ENCODE measurements at places on chromosomes 12 and 14.

GRCh38 chr12:58189893-58190292 lies 248.5 kb downstream of the ATP23 start:
- DNase-seq = no peak

DNA sequence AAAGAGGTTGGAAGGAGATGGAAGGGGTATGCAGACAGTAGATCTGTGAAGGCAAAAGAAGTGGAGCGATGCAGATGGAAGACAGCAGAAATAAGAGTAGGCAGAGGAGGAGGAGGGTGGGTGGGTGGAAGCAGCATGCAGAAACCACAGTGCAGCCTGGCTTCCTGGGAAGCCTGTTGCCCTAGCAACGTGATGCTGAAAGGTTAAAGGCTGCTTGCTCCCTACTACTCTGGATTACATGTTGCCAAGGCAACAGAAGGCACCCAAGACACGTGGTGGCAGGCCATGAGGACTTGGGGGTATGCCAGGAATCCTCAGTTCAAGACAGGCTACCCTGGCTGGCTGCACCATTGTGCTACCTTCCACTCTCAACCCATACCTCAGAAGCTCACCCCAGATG lies 129.6 kb downstream of the GRIN2B start:
- DNase-seq = no peak

GRCh38 chr12:124744659-124745464 lies 118.8 kb downstream of the SCARB1 start:
- DNase-seq = peak; percentile 28

- DNase-seq = no peak
Measured at GRCh38 chr14:67416085-67416484, 4.1 kb upstream of the PLEK2 start.

GRCh38 chr14:91245029-91245428 lies 525 bp upstream of the GPR68 start:
- peak; percentile 79 for DNase-seq

- DNase-seq = no peak
Measured at GRCh38 chr14:54085232-54085761, 128.7 kb upstream of the BMP4 start.

GRCh38 chr12:33129500-33129899 lies 232.9 kb upstream of the PKP2 start:
- no peak for DNase-seq

- no peak for DNase-seq
Measured at GRCh38 chr12:52542785-52543318, 10.1 kb downstream of the KRT71 start.

GRCh38 chr12:1436981-1437380 lies 157.4 kb downstream of the FBXL14 start:
- DNase-seq = no peak

GRCh38 chr14:35279369-35279768 lies 12.8 kb upstream of the PSMA6 start:
- no peak for DNase-seq

DNA sequence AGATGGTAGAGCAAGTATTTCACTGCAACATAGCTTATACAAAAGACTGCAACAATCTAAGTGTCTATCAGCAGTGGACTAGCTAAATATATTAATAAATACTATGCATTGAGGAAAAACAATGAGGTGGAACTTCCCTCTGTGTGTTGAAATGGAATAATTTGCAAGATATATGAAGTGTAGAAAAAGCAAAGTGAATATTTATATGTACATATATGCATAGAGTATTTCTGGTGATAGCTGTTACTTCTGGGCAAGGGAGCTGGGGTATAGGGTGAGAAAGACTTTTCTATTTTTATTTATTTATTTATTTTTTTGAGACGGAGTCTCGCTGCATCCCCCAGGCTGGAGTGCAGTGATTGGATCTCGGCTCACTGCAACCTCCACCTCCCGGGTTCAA lies 33.9 kb downstream of the DNAL1 start:
- no peak for DNase-seq

GRCh38 chr12:10363658-10363913 lies 26.3 kb downstream of the KLRK1 start:
- DNase-seq = no peak

- peak; percentile 93 for DNase-seq
Measured at GRCh38 chr12:4271717-4272423, 1.7 kb upstream of the CCND2 start.

GRCh38 chr14:102479777-102480176 lies 29.8 kb downstream of the ANKRD9 start:
- DNase-seq = no peak

DNA sequence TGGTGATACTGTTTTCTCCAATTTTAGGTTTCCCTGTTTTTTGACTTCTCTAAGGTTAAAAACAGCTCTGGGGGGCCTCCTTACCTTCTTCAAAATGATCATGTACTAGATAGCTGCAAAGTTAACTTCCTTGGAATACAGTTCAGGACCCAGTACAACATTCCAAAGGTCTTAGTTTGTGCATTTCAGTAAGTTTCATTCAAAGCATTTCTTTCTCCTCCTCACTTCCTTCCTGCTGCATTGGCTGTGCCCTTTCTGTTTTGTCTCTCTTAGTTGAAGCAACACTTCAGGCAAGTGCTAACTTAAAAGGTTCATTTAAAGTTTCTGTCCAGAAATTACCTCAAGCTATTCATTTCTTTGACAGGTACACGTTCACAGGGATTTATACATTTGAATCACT lies 95.7 kb downstream of the SCN8A start:
- no peak for DNase-seq

- no peak for DNase-seq
Measured at GRCh38 chr12:59938190-59938962, 342.5 kb downstream of the SLC16A7 start.

GRCh38 chr12:113894697-113895096 lies 71.4 kb downstream of the RBM19 start:
- DNase-seq = no peak

- no peak for DNase-seq
Measured at GRCh38 chr12:93782853-93783252, 105.7 kb downstream of the CRADD start.

GRCh38 chr14:34460841-34461240 lies 1.2 kb downstream of the SPTSSA start:
- DNase-seq = no peak

GRCh38 chr14:72559202-72559601 lies 334.7 kb downstream of the DPF3 start:
- no peak for DNase-seq

DNA sequence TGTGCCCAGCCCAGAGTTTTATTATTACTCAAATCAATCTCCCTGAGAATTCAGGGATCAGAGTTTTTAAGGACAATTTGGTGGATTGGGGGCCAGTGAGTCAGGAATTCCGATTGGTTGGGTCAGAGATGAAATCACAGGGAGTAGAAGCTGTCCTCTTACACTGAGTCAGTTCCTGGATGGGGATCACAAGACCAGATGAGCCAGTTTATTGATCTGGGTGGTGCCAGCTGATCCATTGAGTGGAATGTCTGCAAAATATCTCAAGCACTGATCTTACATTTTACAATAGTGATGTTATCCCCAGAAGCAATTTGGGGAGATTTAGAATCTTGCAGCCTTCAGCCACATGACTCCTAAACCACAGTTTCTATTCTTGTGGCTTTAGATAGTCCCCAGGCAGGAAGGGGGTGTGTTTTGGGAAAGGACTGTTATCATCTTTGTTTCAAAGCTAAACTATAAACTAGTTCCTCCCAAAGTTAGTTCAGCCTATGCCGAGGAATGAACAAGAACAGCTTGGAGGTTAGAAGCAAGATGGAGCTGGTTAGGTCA lies 89.1 kb upstream of the CNOT2 start:
- no peak for DNase-seq

DNA sequence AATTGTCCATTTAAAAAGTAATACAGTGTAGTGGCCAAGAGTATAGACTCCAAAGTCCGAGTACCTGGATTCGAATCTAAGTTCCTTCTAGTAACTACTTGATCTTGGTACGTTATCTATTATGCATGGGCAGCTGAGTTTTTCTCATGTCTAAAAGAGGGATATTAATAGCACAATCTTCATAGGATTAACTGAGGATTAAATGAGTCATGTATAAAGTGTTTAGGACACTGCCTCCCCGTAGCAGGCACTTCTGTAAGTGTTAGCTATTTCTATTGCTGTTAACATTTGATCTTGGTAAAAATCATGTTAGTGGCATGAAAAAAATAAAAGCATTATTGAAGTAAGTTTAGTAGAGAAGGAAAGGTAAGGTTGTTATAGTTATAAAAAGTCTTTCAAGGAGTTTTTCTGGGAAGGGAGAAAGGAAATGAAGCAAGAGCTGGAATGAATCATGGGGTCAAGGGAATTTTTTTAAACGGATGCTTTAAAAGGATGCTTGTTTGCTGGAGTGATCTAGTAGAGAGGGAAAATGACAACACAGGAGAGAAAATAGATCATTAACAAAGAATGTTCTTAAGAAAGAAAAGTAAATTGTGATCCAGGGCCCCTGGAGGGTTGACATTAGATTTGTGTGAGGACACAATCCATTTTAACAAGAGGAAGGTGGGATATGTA lies 502.2 kb upstream of the USP15 start:
- DNase-seq = no peak

DNA sequence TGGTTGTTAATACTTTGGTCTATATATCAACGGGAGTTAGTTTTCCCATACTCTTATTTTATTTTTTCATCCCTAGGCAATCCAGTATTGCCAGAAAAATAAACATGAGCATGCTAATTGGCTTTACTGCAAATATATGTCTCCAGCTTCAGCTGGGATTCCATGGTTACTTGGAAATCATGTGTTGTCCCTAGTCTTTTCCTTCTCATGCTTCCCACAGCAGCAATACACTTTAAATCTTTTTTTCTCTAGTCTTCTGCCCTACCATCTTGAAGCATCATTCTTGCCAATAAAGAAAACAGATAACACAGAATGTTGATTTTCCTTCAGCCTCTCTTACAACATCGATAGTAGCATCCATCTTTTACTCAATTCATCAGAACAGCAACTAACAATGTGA lies 60.2 kb downstream of the SLC2A13 start:
- no peak for DNase-seq

- no peak for DNase-seq
Measured at GRCh38 chr12:115109863-115110262, 425.9 kb upstream of the TBX3 start.

- no peak for DNase-seq
Measured at GRCh38 chr14:28987516-28987915, 220.9 kb downstream of the FOXG1 start.

- DNase-seq = no peak
Measured at GRCh38 chr12:109925185-109925840, 25.2 kb downstream of the TCHP start.

DNA sequence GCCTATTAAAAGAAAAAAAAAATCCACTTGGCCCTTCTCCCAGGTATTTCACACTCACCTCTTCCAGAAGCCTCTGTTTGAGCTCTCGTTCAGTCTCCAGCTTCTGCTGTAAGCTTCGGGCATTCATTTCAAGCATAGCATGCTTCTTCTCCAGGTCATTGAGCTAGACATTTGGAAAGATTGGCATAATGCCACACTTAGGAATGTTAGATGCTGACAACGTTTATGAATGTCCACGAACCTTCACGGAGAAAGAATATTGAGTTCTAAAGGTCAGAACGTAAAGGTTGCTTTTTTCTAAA lies 60.5 kb downstream of the PRKAB1 start:
- no peak for DNase-seq

DNA sequence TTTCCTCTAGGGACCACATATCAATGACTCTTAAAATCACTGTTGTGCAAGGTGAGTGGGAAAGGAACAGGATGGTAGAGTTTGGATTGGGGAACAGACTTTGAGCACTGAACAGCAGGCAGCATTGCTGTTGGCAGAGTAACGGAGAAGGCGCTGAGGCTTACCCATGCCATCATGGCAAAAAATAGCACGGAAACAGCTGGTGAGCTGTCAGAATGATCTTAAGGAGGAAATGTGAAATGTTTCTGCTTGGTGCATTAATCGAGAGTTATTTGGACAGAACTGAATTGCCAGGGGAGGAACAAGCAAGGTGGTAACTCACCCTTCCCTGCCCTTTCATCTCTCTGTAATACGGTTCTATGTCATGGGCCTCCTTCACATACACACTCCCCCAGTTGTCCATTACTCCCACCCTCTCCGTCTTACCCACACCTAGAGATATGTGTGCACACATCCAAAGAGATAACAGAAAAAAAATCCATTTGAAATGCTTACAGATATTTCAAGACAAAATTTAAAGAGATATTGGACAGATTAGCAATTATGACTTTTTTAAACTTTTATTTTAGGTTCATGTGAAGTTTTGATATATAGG lies 572.5 kb downstream of the DIO2 start:
- DNase-seq = no peak

DNA sequence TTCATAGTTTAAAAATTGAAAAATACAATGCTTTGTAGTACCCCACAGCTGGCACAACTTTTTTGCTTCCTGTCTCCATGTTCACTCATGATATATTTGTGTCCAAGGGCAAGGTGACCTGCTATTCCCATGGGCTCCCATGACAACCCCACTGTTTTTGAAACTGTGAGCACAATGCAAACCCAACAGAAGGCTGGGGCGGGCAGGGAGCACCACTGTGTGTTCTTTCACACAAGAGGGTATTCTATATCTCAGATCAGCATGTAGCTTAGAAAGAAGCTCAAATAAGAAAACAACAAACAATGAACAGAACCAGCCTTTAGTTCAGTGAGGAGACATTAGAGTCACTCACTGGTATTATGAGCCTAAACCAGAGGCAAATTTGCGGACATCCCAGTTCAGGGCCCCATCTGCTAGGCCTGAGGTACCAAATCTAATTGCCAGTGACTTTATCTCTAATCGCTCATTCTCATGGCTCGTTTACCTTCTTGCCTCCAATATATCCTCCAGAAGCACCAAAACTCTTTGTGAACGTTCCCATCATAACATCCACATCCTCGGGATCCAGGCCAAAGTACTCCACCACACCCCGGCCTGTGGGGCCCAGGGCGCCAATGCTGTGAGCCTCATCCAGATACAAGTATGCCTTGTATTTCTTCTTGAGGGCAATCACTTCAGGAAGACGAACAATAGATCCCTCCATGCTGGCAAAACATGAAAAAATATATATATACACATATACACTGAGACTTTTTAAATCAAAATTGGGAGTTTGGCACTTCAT lies 56.4 kb upstream of the ISM2 start:
- DNase-seq = no peak

DNA sequence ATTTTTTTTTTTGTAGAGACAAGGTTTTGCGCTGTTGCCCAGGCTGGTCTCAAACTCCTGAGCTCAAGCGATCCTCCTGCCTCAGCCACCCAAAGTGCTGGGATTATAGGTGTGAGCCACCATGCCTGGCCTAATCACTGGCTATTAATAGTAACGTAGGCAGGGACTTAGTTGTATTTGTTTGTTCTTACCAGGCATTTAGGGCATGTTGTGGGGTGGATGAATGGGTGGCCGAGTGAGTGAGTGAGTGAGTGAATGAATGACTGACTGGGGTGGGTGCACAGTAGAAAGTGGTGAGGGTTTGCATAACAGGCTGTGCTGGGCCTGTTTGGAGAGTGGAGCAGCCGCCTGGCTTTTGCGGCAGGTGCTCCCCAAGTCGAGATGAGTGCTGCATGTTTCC lies 87.0 kb downstream of the FOXN4 start:
- DNase-seq = no peak

GRCh38 chr14:63677891-63678379 lies 36.3 kb upstream of the WDR89 start:
- no peak for DNase-seq

- no peak for DNase-seq
Measured at GRCh38 chr14:79325071-79325470, 886.2 kb downstream of the DIO2 start.

All from stimulated activated CD4-positive, alpha-beta T cell treated with anti-CD3 and anti-CD28 coated beads, Interleukin-1b, Interleukin-23, amount 100 ng/mL, for 48 hours (primary cell).